ENCODE measurements at places on chromosomes 3 and 15.

DNA sequence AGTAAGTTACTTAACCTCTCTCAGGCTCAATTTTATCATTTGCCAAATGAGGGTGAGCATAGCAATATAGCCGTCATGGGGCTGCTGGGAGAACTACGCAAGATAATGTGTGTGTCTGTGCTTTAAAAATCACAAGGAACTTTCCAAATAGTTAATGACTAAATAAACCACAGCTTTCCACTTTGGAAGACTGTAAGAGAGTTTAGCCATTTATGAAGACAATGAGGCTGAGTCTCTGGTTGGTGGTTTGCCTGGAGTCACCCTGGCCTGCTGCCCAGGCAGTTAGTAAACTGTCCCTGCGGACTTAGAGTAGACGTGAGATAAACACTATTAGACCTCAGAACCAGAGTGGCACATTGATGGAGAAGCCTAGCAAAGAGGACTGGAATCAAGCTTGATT lies 357.7 kb downstream of the CLSTN2 start:
- DNase-seq: no peak

DNA sequence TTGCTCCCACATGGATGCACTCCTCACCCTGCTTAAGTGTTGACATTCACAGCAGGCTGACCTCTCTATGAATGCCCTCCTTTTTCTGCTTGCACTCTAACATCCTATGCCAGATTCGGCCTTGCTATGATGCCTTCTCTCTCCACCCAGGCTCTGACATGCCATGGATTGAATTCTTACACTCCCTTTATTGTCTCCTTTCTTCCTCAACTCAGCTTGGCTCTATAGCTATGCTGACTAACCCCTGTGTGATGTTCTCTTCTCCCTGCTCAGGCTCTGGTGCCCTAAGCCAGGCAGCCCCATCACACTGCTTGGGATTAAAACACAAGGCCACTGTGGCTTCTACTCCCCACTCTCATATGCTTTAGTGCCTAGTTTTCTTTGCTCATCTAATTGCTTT lies 563.7 kb downstream of the NSUN3 start:
- DNase-seq: no peak

- peak; percentile 54 for DNase-seq
Measured at GRCh38 chr3:18111796-18112232, 313.3 kb downstream of the SATB1 start.

DNA sequence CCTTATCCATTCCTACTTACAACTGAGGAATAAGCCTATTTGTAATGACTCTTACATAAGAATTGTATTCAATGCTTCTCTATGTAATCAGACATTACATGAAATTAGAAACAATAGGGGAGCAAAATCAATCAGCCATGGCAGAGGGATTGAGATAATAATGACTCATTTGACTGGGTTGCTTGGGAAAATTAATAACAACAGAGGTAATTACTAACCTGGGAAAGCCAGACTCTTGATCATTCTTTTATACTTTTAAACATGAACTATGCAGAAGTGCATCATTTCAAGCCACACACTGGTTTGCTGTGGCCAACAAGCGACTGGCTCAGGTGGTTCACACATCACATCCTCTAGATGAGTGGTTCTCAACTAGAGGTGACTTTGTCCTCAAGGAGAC lies 126.3 kb upstream of the CRBN start:
- no peak for DNase-seq

DNA sequence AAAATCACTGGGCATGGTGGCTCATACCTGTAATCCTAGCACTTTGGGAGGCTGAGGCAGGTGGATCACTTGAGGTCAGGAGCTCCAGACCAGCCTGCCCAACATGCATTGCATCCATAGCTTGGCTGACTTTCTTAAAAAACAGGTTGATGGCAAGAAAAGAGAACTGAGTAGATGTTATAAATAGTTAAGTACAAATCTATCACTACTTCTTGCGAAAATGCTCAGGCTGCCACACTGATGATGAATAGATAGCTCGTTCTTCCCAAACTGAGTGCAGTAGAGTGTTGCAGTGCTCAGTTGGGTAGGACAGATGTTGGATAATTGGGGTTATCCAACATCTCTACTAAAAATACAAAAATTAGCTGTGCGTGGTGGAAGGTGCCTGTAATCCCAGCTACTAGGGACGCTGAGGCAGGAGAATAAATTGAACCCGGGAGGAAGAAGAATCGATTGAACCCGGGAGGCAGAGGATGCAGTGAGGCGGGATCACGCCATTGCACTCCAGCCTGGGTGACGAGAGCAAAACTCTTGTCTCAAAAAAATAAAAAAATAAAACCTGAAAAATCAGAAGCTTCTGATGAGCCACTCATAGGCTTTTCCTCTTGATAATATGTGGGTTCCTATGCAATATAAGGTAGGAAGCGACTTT lies 1.2 kb downstream of the BTLA start:
- DNase-seq: no peak

GRCh38 chr3:37967260-37967881 lies 23.2 kb upstream of the VILL start:
- DNase-seq: peak; percentile 74

DNA sequence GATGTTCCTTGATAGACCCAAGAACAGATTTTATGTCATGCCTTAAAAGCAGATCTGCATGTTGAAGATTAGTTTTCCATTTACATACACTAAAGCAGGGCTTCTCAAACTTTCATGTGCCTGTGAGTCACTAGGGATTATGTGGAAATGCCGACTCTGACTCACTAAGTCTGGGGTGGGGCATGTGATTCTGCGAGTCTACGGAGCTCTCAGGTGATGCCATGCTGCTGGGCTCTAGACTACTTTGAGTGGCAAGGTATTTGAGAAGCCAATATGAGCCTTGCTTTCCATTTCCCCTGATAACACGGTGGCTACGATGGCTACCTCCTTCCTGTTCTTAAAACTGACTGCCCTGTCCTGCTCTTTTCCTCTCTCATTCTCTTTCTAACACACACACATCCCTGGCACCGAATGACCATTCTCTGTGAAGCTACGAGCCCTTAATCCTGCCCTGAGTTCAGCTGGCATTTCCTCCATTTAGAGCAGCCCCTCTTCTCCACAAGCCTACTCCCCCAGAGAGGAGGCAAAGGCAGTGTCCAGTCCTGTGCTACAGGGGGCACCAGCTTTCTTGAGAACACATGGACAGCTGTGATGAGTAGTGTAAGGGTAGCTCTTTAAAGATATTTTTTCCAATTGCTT lies 39.7 kb upstream of the PYGO1 start:
- no peak for DNase-seq

- DNase-seq: no peak
Measured at GRCh38 chr3:169002689-169003088, 660.8 kb downstream of the MECOM start.

DNA sequence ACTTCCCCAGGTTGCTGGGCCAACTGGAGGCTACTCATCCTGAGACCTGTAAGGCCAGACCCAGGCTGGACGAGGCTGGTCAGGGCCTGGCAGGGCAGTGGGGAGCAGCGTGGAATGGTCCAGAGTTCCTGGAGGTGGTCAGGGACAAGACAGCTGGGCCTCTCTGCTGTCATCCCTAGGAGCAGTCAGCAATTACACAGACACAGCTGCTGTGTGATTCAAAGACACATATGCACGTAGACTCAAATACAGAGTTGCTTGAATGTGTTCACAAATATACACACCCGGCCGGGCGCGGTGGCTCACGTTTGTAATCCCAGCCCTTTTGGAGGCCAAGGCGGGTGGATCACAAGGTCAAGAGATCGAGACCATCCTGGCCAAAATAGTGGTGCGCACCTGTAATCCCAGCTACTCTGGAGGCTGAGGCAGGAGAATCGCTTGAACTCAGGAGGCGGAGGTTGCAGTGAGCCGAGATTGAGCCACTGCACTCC lies 1.5 kb upstream of the CD276 start:
- no peak for DNase-seq

GRCh38 chr3:117193390-117193789 lies 483.8 kb downstream of the TUSC7 start:
- DNase-seq: no peak

- DNase-seq: peak; percentile 33
Measured at GRCh38 chr3:127483005-127483641, 107.4 kb downstream of the TPRA1 start.

- DNase-seq: no peak
Measured at GRCh38 chr3:38224357-38224756, 41.3 kb upstream of the SLC22A13 start.

DNA sequence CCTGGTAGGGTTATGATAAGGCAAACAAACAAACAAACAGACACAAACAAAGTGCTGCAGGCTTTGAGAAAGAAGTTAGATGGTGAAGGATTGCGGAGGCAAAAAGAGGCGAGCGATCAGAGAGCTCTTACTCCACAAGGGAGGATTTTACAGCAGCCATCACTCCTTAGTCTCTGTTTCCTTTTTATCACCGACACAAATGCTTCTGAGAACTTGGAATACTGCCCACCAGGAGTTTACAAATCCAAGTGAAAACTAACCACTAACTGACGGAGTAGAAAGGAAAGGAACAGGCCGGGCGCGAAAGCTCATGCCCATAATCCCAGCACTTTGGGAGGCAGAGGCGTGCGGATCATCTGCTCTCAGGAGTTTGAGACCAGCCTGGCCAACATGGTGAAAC lies 35.6 kb upstream of the GPR160 start:
- no peak for DNase-seq

DNA sequence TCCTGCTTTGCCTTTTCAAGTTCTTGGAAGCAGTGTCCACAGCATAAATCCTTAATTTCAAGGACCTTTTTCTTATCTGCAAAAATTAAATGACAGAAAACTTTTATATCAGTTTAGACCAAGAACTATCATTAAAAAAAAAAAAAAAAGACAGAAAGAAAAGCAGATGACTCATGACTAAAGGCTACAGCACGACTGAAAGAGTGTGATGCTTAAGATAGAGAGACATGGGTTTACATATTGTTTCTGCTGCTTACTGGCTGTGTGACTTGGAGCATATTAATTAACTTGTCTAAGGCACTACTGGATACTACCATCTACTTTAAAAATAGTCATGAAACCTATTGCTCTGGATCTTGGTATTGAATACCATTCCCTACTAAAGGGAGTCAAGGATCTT lies 62.3 kb downstream of the CEP152 start:
- DNase-seq: no peak

All from ecto neural progenitor cell (in vitro differentiated cells).